Stimulated activated CD8-positive, alpha-beta memory T cell treated with anti-CD3 and anti-CD28 coated beads, Interleukin-7, amount 100 ng/mL, for 24 hours (primary cell): ENCODE measurements at places on chromosomes 3 and 15.

- no peak for DNase-seq
Measured at GRCh38 chr3:181330257-181330656, 340.7 kb upstream of the DNAJC19 start.

- DNase-seq, result no peak
Measured at GRCh38 chr3:135106445-135106844, 311.4 kb downstream of the EPHB1 start.

- DNase-seq, result no peak
Measured at GRCh38 chr3:144407335-144407734, 435.7 kb downstream of the DIPK2A start.

DNA sequence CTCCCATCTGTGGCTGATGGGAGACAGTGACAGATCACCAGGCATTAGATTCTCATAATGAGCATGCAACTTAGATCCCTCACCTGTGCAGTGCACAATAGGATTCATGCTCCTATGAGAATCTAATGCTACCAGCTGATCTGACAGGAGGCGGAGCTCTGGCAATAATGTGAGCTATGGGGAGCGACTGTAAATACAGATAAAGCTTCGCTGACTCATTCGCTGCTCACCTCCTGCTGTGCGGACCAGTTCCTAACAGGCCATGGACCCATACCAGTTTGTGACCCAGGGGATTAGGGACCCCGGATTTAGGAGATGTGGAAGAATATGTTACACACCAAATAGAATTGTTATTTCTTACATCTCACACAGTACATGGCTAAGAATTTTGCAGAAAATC, 6.7 kb downstream of the ARGFX start:
- DNase-seq, result no peak

DNA sequence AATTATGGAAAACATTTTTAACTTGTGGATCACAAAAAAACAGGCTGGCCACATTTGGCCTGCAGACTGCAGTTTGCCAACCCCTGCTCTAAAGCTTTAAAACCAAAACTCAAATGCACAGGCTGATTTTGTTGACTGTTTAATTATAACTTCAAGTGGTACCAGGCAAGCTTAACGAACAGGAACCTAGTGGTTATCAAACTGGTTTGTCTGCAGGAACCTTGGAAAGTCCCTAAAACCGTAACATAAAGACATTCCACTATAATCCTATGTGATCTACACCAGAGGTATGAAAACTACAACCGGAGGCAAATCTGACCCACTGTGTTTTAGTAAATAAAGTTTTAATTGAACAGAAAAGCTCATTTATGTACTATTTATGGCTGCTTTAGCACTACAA, 52.4 kb downstream of the TBL1XR1 start:
- no peak for DNase-seq

DNA sequence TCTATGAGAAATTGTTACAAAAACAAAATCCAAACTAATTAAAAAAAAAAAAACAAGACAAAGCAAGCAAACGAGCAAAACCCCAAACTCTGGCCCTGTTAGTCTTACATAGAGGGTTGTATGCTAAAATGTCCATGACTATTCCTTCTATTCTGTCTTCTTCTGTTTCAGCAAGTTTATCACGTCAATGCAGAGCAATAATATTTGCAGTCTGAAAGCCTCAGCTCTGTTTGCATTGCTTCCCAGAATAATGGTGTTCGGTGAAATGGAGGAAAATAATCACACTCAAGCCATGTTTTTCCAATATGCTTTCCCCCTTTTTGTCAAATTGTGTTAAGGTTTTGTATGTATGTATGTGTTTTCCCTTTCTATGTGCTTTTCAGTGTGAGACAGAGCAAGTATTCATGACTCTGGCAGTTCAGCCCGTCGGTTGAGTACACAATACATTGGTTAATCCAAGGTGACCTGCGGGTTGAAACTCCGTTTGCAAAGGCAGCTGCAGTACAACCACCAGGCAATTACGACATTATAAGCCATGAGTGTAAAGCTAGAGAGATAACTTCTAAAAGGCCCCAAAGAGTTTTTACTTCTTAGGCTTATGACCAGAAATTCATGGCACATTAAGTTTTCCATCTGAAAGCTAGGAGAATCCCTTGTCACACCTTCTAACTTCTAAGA, 34.9 kb upstream of the MAGI1 start:
- DNase-seq, result no peak

DNA sequence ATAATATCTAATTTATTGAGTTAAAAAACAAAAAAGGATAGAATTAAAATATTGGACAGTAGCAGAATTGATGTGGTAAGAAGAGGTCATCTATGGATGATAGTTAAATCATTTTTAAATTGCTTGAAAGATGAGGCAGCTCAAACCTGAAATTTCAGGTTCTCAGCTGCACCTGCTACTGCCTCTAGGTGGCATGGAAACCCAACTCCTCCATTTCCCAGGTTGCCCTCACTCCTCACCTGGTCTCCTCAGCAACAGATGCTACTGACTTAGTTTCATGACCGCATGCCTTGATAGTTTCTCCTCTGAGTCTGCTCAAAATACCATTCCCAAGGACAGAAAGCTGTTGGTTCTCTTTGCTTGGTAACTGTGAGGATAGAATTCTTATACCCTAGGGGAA, 148.1 kb downstream of the ABHD5 start:
- no peak for DNase-seq

GRCh38 chr3:183537295-183537730, 18.2 kb downstream of the KLHL6 start:
- DNase-seq, result no peak

DNA sequence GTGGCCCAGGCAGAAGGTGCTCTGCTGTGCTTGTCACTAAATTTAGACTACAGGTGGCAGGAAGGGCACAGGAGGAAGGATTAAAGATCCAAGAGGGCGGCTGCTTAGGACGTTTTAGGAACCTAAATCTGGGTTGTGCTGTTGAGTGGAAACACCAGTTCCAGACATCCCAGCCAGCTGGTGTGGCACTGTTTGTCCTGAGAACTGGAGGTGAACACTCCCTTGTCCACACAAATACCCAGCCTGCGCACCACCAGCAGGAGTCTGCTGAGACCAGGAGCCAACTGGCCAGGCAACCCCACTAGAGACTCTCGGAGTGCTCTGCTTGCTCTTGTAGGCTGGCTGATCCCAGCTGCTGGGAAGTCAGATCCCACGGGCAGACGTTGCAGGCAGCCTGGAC, 30.3 kb upstream of the UACA start:
- DNase-seq, result no peak

- no peak for DNase-seq
Measured at GRCh38 chr3:147426931-147427330, 17.8 kb downstream of the ZIC1 start.

GRCh38 chr3:38121832-38122461, 15.0 kb downstream of the ACAA1 start:
- no peak for DNase-seq
